ENCODE measurements at places on chromosomes 5 and 9. TPM values are rescaled to one million over a fixed set of nuclear protein-coding genes. Genes with fewer than 3 reads are reported as not detected.

SCGB3A2 gene
- 186 TPM for total RNA-seq

IL7R gene
- total RNA-seq = 226 TPM

SMIM15 gene
- total RNA-seq = 48.9 TPM

PDCD1LG2 gene
- total RNA-seq = 6.3 TPM

PDE6A gene
- total RNA-seq = 0.09 TPM

DNA sequence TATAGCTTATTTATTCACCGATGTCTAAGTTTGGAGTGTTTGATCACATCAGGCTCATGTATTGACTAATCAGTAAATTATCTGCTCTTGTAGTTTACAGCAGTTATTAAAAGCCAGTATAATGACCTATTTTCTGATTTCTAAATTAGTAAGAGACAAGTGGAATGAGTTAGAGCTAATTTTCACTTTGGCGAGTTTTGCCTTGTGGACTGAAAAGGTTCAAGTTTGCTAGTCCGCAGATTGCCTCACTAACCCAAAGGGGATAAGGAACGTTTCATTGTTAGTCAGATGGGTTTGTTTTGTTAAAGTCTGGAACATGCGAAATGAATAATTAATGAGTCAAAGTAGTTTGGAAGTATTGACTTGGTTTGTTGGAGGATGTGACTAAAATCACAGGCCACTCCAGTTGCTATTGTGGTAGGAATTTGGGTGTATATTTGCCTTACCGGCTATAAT lies 40.1 kb downstream of the SMARCA2 start:
- DNase-seq = no peak

Measured in upper lobe of right lung (tissue), 1 donor.